ENCODE measurements at places on chromosomes 1 and 21. TPM values are rescaled to one million over a fixed set of nuclear protein-coding genes. Genes with fewer than 3 reads are reported as not detected.

- no peak for DNase-seq
Measured at GRCh38 chr1:185463433-185463832, 146.4 kb upstream of the IVNS1ABP start.

GRCh38 chr21:25837533-25838265 is 102.9 kb downstream of the GABPA start:
- no peak for DNase-seq

DNA sequence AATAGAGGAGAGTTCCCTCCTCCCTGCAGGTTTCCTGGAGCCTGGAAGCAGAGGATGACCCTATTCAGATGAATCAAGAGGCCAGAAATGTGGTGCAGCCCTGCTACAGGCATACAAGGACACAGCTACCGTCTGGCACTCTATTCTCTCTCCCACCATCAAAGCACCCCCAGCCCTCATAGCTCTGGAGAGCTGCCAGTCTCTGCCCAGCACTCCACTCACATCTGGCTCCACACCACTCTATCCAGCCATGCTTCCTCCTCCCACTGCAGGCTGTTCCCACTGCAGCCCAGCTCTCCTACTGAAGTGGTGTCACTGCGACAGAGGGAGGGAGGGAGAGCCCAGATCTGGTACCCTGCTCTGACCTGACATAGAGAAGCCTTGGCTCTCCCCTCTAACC is 18.4 kb downstream of the SYT2 start:
- peak; percentile 24 for DNase-seq

- DNase-seq: no peak
Measured at GRCh38 chr1:84430546-84430945, 32.3 kb downstream of the DNASE2B start.

- no peak for DNase-seq
Measured at GRCh38 chr21:19648391-19648790, 1244.8 kb upstream of the TMPRSS15 start.

DNA sequence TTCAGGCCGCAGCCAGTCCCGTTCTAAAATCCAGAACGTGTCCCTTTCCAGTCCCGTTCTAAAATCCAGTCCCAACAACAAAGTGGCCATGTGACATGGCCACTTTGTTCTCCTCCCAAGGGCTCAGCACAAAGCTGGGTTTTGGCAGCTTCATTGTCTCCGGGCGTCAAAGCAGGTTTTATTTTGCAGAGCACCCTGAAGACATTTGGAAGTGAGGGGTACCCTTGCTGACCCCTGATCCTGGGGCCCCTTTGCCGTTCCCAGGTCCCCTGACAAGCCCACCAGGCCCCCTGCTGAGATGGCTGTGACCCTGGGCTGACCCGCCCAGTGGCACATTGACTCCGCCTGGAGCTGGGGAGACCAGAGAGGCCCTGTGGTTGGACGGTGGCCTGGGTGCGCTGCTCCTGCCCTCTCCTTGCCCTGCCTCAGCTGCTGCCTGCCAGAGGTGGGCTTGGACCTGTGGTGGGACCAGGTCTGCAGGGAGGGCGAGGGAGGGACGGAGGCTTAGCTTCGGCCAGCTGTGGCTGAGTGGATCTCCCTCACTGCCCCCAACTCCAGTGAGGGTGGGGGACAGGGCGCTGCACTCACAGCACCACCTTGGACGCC is 4.3 kb downstream of the PFKL start:
- DNase-seq: no peak

DNA sequence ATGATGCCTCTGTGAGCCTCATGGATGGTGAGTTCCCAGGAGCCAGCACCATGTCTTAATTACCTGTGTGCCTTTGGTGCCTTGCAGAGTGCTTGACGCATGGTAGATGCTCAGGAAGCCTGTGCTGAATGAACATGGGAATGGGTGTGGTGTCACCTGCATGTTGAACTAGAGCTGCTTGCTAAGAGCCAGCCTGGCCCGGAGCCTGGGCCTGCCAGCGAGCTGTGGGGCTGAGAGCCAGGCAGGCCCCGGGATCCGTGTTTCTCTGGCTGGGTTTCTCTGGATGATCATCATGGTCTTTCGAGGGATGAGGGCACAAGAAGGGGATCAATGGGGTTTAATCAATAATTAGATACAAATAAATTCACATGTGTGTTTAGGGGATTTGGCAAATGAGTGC is 6.7 kb upstream of the TEX35 start:
- peak; percentile 29 for DNase-seq

DNA sequence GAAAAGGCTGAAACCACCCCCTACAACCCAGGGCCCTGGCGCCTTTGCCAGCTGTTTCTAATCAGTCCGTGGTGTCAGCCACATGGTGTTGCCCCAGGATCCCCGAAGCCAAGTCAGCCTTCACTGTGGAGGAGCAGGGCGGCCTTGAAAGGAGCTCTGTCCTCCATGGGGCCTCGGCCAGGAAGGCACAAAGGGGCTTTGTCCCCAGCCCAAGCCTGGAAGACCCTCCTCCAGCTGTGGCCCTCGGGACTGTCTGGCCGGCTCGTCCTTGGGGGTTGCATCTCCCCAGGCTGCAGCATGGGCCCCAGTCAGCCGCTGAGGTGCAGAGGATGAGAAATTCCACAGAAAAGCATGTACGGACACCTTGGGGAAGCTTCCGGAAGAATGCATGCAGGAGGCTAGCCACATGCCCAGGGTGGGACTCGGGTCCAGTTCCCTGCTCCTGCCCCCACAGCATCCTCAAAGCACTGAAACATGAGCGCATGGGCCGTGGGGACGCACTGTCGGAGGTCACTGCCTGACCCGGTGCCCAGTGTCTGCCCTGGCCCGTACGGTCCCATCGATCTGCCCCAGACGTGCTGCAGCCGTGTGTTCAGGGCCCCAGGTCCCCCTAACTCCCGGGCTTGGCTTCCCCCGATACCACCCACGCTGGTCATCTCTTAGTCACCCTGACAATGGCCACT is 38.6 kb upstream of the POFUT2 start:
- DNase-seq: peak; percentile 66

- DNase-seq: no peak
Measured at GRCh38 chr1:15531682-15532081, 5.0 kb downstream of the DNAJC16 start.

DNA sequence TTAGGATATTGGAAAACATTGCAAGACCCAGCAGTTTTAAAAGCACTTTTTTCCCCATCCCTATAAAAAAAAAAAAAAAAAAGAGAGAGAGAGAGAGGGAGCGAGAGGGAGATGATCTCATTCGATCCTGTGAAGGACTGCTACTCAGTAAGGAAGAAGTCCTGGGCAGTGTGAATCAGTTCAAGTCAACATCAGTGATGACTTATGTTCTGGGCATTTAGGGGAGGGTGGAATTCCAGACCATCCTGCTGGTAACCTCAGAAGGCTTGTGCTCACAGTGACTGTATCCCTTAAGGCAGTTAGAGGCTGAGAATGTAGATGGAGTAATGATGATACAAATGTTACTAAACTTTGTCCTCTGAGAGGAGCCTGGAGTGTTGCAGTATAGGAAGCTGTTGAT is 151.4 kb downstream of the TGFB2 start:
- DNase-seq: no peak

GRCh38 chr21:32559006-32559610 is 26.2 kb downstream of the TCP10L start:
- DNase-seq: no peak

DNA sequence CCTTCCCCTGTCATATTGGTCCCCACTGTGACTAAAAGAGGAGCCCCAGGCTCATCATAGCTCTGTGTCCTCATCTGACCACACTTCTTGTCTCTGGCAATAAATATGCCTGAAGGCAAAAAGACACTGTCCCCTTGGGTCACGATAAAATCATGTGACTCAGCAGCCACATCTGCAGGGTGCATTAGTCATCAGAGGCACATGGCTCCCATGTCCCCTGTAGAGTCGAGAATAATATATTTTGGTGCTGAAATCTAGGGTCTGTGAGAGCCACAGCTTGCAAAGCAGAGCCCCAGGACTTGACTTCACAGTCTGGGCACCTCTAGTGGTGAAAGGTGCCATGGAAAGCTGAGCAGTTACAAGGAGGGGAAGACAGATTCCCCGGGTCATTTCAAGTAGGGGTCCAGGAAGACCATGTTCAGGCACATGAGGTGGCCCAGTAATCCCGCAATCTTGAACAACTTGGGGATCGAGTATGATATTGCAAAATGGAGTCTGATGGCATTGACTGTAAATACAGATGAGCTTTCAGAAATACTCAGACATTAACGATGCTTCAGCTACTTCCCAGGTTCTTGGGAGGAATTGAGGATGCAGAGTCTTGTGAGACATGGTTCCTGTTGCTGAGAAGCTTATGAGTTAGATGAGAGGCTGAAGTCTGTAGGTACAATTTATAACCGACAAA is 68.6 kb downstream of the SLC35F3 start:
- DNase-seq: no peak

- no peak for DNase-seq
Measured at GRCh38 chr1:157047062-157047410, 1.5 kb upstream of the ARHGEF11 start.

DNA sequence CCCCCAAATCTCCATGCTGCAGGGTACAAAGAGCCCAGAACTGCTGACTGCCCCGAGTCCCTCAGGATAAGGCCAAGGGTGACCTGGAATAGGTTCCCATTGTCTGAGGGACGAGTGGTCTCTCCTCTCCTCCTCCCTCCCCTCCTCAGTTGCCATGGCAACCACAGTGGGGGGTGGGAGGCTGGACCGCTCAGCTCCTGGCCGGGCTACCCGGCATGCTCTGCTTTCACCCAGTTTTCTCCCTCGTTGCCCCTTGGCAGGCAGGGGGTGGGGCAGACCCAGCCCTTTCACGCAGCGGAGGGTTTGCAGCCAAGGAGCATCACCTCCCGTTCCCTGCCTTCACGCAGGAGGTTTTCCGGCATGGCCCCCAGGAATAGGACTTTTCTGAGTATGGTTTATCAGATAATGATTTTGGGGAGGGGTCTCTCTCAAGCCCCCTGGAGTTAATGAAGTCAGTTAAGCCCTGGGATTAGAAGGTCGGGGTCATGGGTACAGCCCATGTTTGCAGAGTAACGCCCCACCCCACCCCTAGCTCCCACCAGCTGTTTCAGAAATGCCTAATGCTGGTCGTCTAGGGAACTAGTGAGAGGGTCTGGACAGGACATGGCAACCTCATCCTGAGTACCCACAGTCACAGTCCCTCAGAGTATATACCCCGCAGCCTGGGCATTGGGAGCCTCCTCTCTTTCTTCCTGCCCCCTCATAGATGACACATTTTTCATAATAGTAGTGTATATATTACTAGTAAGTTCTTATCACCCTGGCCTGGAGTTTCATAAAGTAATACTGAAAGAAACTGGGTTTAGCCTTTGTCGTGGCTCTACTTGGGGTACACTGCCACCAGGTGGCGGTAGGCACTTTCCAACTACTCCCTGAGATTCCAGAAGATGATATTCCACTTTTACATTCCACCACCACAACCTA is 20.7 kb downstream of the C1QB start:
- DNase-seq: no peak

- DNase-seq: peak; percentile 28
Measured at GRCh38 chr21:42384156-42384945, 11.5 kb downstream of the TMPRSS3 start.

GRCh38 chr1:84876353-84876752 is 16.7 kb downstream of the LPAR3 start:
- DNase-seq: no peak

DNA sequence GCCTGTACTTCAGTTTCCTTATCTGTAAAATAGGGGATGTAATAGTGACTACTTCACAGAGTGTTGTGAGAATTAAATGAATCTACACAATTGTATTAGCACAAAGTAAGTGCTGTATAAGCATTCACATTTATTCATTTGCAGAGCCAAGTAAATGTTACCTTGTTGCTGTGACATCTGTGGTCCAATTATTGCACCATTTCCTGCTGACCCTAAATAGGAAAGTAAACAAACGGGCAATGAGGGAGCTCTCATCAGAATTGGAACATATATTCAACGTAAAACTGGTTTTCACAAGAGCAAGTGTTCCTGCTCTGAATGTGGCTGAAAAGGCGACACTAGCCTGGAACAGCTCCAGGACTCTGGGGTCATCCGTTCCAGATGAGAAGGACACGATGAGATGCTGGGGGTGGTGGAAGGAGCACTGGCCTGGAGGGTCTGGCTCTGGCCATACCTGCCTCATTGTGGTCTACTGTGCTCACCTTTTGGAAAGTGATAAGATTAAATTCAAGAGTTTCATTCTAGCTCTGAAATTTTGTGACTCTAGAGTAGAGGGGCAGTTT is 34.5 kb downstream of the PROX1 start:
- DNase-seq: no peak

GRCh38 chr1:190303501-190303900 is 174.2 kb downstream of the BRINP3 start:
- DNase-seq: no peak

- no peak for DNase-seq
Measured at GRCh38 chr1:21933397-21934248, 3.5 kb downstream of the HSPG2 start.

- no peak for DNase-seq
Measured at GRCh38 chr21:15078180-15078579, 13.4 kb upstream of the NRIP1 start.

DNA sequence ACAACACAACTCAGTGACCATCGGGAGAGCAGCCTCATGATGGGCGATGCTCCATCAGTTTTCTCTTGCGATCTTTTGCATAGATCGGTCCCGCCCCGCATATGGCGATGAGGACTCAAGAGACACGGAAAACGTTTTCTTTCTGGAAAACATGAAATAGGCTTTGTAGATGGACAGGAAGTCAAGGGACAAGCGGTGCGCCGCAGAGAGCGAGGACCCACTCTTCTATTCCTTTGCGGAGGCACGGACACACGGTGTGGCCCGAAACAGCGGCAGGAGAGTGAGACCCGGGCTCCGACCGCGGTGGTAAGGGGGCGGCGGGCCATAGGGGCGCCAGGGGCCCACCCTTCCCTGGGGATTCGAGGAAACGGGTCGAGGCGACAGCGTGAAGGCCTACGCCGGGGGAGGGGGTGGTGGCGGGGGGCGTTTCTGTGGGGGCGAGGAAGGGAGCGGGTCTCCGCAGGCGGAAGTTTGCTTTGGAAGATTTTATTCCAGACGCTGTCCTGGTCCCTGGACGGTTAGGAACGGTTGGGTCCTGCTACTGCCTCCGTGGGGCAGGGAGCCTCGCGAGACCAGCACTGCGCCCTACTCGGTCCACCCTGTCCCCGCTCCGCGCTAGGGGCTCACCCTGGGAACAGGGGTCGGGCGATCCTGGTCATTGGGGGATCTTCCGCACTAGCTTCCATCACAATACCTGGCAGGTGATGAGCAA is 796 bp upstream of the TDRKH start:
- DNase-seq: peak; percentile 85

DNA sequence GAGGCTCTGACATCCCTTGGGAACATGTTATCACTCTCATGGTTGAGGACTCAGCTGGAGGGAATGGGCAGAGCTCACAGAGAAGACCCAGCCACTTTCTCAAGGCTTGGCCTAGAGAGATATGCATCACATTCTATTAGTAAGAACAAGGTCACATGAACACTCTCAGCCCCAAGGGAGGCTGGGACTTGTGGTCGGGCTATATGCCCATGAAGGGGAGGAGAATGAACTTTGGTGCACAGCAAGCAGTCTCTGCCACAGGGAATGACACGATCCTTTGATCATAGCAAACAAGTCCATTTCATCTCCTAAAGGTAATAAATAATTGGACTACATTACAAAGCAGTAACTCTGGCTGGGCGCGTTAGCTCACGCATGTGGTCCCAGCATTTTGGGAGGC is 105.7 kb downstream of the SYF2 start:
- DNase-seq: no peak

Gene COL8A2
- polyA plus RNA-seq: 4.3 TPM

Gene ZNF648
- polyA plus RNA-seq: not detected

Gene CD84
- 5.4 TPM for polyA plus RNA-seq

Gene HSPA6
- 12.4 TPM for polyA plus RNA-seq

Gene KRTAP11-1
- polyA plus RNA-seq: not detected

Gene TSHB
- polyA plus RNA-seq: not detected

Gene CLDN8
- polyA plus RNA-seq: not detected

Gene CFH
- polyA plus RNA-seq: 7.5 TPM

Gene MEX3A
- 0.11 TPM for polyA plus RNA-seq

Gene CD5L
- 16.8 TPM for polyA plus RNA-seq

Gene RNF187
- 44.9 TPM for polyA plus RNA-seq
